ENCODE measurements at places on chromosomes 2 and 18.
A peak's percentile ranks its signal among the peaks of the same experiment; 100 is the strongest.

- no peak for DNase-seq
Observed at GRCh38 chr2:240455272-240455646, 19.8 kb downstream of the GPC1 start.

- DNase-seq, result no peak
Observed at GRCh38 chr2:210233487-210233886, 8.2 kb upstream of the ACADL start.

DNA sequence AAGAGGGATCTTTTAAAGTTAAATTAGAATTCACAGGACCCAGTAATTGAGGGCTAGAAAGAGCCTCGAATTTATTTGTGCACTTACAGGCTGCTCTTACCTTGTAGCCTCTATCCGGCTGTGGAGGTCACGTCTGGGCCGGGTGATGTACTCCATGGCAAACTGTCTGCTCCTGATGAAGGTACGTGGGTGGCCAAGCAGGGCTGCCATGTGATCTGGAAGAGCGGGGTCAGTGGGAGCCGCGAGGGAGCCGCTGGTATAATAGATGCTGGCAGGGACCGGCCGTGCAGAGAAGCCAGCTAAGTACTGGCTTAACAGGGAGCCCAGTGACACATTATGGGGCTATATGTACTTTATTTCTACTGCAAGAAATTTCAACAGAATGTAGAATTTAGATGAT lies 59.2 kb downstream of the ADI1 start:
- DNase-seq, result no peak

GRCh38 chr2:28608500-28609424 lies 112.9 kb downstream of the PLB1 start:
- no peak for DNase-seq

DNA sequence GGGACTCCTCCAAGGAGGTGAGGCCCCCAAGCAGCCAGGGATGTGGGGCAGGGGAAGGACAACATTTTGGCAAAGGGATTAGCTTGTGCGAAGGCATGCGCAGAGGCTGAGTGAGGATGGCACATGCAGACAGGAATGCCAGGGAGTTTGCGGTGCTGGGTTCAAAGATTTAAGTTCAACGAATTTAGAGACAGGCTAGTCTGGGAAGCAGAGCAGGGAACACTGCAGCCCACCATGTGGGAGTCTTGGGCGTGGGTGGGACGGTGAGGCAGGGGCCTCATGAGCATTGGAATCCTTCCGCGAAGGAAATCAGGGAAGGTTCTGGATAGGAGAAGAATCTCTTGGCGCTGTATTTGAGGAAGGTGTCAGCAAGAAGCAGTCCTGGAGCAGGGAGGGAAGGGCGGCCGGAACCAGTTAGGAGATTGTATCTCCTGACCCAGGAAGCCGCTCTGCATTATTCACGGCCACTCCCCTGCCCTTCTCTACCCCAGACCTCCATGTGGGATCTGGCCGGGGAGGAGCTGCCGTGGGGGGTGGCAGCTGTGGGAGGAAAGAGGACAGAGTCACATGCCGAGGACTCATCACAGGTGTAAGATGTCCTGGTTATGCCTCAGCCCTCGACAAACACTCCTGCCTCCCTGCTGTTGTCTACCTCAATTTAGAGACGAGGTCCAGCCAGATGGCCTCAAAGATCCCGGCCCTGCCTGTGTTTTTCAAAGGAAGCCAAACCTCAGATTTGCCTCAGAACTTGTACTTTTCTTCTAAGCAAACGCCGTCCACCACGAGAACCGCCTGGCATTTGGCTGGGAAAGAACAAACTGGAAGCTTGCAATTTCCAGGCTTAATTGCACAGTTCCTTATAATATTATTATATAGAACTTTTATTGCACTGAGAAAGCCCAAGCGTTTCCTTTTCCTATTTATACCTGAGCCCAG lies 123.7 kb upstream of the SMAD2 start:
- DNase-seq, result no peak

DNA sequence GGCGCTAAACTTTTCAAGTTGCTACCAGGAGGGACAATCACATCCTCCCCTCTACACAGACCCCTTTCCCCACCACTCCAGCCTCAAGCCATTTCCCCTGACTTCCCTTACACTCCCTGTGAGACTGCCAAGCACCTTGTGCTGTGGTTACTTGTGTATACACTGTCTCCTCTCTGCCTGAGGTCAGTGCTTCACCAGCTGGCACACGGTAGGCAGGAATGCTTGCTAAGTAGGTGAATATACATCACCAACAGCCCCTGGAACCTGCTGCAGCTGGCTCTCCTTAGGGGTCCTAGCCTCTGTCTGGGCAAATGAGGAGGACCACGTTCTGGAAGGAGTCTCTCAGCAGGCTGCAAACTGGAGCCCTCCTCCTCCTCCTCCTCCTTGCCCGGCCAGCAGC lies 38.3 kb upstream of the ACAA2 start:
- DNase-seq, result no peak

- DNase-seq, result no peak
Observed at GRCh38 chr2:85988175-85988913, 99.6 kb upstream of the ST3GAL5 start.

- DNase-seq, result no peak
Observed at GRCh38 chr2:46814160-46814961, 101.2 kb downstream of the MCFD2 start.

DNA sequence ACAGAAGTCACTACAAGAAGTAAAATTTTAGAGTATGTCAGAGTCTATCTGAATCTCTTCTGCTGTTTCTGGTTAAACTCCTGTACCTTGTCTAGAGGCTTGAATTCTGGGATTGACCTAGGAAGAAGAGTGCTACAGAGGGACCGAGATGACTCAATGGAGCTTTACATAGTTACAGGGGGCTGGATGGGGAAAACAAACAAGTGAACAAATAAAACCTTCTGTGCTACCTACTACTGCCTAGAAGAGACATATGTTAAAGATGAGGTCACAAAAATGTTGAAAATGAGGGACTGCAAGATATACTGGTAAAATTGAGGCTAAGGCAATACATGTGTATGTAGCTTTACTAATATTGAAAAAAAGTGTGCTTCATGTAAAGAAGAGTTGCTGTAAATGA lies 265.4 kb upstream of the TFPI start:
- no peak for DNase-seq

DNA sequence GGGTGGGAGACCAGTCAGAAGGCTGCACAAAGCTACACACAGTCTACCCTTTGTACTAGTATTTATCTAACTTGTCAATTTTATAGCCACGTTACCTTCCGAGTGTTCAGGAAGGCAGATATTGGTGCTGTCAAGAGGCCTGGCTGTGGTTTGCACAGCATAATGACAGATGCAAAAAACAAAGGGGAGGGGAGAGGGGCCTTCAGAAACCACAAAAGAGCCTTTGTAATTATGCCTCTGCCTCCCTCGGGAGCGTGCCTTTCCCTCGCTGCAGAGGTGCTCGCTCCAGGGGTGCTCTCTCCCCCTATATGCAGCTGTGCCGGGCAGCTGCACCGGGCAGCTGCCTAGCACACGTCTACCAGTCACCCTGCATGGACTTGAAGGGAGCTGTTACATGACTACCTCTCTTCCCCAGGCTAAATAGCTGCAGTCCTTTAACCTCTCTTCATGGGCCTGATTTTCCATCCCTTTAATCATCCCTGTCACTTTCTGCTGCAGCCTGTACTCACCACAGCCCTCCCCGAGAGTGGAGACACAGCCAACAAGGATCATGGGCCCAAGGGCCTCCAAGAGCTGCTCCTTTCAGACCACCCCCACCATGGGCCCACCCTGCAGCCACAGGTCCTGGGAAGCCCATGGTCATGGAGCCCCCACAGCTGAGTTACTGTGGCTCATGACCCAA lies 168.4 kb upstream of the PKDCC start:
- DNase-seq, result no peak

DNA sequence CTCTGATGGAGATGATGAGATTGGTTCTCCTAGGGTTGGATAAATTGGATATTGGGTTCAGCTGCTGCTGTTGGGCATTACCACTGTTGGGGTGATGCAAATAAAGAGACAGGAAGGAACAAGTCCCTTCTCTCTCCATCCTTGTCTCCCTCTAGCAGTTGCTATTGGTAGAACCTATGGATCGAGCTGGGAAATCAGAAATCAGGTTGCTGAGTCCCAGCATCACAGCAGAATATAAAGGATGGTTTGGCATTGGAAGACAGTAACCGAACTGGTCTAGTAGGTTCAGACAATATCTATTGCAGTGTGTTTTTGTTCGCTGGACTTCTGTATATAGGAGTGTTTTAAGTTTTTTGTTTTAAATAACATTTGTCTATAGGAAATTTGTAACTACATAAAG lies 8.1 kb downstream of the WDR43 start:
- DNase-seq, result no peak

DNA sequence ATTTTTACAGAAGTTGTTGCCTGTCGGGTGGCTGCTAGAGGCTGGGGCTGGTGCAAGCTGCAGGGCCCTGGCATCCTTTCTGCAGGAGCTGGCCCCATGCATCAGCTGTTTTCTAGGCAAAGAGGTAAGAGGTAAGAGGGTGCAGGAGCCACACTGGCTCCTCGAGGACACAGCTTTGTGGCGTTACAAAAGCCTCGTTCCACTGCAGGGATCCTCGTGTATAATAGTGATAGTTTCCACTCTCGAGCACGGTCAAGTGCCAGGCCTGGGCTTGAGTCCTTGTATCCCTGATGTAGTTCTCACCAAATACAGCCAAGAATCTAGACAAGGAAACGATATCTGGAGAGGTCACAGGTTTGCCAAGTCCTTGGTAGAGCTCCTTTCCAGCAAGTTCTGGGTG lies 33.2 kb upstream of the FHOD3 start:
- DNase-seq, result no peak

- no peak for DNase-seq
Observed at GRCh38 chr2:31979956-31980355, 30.9 kb downstream of the MEMO1 start.

- no peak for DNase-seq
Observed at GRCh38 chr2:167551416-167551815, 663.1 kb downstream of the XIRP2 start.

DNA sequence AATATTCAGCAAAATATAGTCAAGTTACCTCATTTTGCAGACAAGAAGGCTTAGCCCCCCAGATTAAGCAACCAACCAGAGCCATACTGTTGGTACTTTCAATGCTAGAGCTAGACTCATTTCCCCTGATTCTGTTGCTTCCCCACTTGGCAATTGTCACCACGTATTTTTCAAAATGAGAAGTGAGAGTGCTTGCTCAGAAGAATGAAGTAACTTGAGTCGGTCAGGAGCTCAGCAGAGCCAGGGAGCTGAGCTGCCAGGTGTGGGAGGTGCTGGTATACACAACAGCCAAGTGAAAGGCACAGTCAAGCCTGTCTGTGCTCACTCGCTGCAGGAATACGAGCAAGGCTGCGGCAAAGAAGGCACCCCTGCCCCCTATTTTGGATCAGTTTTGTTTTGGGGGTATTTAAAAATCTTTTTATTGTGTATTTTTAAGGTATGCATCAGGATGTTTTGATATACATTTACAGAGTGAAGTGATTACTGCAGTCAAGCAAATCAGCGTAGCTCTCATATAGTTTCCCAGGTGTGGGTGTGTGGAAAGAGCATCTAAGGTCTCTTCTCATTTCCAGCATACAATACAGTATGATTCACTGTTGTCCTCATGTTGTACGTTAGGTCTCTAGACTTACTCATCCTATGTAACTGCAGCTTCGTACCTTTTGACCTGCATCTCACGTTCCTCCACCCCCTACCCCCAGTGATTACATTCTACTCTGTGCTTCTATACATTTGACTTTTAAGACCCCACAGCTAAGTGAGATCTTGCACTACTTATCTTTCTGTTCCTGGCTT lies 62.4 kb downstream of the MRPS9 start:
- no peak for DNase-seq

- no peak for DNase-seq
Observed at GRCh38 chr2:12479065-12479601, 237.6 kb upstream of the TRIB2 start.

DNA sequence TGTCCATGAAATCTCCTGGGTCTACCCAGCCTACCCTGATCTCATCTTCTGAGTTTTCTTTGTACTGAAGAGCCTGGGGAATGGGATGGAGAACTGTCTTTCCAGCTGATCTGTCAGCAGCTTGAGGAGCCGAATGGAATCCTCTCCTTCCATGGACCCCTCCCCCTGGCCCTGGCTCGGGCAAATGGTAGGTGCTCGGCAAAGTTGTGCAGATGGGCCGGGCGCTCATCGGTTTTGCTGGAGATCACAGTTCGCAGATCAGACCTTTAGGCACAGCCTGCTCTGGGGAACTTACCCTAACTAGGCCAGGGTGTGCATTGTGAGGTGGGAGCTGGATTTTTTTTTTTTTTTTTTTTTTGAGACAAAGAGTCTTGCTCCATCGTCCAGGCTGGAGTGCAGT lies 40.4 kb downstream of the LCT start:
- DNase-seq, result no peak

DNA sequence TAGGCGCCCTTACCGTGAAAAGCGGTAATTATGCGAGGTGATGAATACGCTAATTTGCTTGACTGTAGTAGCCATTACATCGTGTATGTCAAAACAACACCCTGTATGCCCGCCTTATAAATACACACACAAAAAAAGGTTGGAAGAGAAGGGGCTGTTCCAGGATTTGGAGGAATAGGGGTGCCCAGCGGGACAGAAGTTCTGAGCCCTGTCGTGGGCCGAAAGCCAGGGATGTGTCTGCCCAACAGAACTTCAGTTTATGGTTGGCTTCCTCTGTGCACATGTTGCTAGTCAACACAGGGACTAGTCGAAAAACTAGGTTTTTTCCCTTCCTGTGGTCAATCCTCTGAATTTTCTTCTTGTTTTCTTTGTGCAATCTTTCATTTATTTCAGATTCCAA lies 182.5 kb downstream of the ACKR3 start:
- no peak for DNase-seq

DNA sequence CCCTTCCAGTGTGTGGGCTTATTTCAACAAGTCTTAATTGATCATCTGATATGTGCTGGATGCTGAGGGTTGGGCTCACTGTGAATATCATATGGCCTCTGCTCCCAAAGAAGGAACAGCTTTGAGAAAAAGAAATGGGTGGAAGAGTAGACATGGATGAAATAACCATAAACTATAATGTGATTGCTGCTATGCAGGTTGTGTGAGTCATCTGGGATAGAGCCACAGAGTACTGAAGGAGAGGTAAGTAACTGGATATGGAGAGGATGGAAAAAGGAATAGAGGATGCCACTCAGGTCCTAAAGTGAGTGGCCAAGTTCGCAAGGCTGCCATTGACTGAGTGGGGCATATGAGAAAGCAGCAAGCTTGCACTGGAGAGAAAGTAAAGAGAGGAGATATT lies 8.7 kb upstream of the DSG2 start:
- DNase-seq, result no peak

DNA sequence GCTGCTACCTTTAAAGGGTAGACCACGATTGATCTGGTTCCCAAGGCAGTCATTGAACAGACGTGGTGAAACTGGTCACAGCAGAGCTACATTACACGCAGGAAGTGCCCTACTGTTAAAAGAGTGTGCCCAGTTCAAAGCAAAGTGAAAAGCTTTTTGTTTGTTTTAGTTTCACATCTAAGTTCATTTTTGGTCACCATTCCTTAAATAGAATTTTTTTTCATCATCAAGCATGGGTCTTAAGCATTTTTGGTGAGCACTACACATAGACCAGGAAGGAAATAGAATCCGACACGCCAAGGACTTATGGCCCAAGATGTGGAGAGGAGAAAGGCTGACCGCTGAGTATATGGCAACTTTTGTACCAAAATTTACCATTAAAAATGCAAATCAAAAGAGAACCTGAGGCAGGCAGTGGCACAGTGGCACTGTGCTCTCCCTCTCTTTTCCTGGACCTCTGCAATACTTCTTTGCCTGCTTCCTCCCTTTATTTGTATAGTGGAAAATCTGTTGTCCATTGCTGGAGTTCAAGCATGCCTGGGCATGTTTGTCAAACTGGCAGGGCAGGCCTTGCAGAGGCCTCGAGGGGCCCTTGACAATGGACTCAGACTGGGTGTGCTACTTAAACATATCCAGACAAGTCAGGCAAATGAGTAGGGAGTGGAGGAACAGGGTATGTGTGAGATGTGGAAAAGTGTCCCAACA lies 42.6 kb upstream of the HNRNPA3 start:
- DNase-seq, result peak; percentile 97

All from epithelial cell of prostate (primary cell).